ENCODE measurements at places on chromosomes 1 and 21.

DNA sequence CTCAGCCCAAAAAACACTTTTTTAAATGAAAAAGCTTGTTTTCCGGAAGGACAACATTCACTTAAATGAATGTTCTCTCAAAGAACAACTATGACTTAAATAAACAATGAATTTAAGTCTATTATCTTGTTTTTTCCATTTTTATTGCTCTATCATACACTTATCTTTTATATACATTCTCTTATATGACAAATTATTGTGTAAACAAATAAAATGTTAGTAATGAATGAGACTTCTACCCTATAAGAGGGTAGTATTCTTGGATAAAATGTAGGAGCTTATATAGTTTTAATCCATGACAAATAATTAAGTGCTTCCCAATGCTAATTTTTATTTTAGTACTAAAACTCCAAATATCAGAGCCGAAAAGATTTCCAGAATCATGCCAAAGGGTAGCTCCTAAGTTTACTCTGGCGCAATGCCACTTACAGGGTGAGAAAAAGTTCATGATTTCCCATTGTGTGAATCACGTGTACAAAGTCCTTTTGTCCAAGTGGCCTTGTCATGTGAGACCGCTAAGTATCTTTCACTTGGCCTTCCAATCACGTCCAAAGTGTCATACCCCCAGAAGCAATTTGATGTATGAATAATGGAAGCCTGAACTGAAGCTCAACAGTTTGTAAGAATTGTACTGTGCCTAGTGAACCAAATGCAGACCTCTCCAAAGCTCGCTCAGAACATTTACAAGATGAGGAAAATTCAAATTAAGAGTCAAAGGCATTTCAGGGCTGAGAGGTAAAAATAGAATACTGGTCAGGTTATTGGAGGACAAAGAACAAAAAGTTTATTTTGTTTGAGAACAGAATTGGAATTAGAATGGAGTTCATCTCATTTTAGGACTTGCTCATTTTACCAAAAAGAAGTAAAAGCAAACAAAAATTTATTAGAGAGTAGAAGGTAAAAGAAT lies 56.6 kb upstream of the C1orf21 start:
- DNase-seq = no peak

DNA sequence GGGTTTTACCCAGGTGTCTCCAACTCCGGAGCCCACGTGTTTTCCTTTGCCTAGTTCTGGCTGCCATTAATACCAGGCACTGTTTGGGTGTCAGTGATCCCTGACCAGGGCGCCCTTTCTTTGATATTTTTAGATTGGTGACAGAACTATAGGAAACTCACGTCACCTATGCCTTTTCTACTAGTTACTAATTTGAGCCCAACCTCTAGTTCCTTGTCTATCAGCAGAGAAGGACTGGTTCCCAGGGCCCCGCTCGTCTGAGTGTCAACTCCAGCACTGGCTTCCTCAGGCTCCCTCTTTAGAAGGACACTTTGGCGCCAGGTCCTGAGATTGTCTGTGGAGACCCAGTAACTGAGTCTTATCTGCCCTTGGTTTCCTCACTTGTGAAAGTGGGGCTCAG lies 9.4 kb downstream of the MFN2 start:
- DNase-seq = no peak

DNA sequence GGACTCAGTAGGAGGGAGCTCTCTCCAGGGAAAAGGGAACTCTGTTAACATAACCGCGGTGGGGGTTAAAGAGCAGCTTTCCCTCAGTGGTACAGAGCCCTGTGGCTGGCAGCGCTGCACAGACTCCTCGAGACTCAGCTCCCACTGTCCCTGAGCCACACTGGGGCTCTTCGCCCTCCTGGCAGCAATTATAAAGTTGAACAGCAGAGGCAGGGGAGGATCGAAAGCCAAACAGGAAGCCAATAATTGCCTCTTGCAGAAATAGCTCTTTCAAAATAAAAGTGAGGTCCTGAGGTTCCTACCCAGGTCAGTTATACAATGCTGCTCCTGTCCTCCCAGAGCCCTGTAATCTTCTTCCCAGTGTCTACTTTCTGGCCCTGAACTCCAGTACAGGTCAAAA lies 77.0 kb downstream of the FAM78B start:
- no peak for DNase-seq

DNA sequence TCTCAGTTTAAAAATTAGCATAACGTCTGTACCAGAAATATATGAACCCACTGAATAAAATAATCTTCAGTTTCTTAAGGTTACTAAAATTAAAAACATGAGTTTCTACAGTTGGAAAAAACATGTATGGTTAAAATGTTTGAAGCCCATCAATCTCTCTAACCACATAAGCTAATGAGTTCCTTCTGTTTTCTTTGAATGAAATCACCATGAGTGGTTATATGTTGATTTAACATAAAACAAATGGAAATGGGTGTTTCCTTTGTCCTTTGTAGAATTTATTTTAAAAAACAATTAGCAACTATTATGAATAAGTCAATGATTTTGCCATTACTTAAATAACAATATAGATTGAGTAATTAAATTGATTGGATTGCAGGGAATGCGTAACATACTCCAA lies 3.0 kb upstream of the ADGRL2 start:
- no peak for DNase-seq

DNA sequence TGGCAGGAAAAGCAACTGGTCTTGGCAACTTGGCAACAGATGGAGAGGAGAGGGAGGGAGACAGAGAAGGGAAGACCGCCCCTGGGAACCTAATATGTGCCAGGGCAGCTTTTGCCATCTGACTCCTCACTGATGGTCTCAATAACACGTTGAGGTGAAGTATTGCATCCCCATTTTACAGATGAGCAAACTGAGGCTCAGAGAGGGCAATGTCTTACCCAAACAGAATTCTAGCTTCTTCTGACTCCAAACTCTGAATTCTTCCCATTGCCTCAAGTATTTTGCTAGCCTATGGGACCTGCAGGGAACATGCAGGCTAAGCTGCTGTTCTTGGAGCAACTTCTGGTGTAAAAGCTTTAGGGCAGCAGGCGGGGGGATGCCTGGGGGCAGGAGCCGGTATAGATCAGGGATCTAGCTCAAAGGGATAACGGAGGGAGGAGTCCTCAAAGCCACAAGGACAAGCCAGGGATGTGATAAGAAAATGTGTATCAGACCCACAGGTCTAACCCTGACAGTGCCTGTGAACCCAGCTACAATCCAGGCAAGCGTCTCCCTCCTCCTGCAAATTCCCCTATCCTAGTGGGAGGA lies 7.2 kb upstream of the GUCA2A start:
- no peak for DNase-seq

GRCh38 chr1:56663846-56664245 lies 18.7 kb downstream of the PRKAA2 start:
- no peak for DNase-seq

- DNase-seq = no peak
Observed at GRCh38 chr1:93959413-93959812, 50.2 kb upstream of the GCLM start.

GRCh38 chr1:117240547-117240946 lies 29.8 kb upstream of the VTCN1 start:
- DNase-seq = no peak

GRCh38 chr1:32917521-32917920 lies 16.3 kb upstream of the TMEM54 start:
- DNase-seq = no peak

- no peak for DNase-seq
Observed at GRCh38 chr1:15016001-15016400, 137.5 kb upstream of the TMEM51 start.

Measured in CD4-positive, alpha-beta T cell treated with Interleukin-6 at 100 ng/mL for 8 hours (primary cell).